ENCODE measurements at places on chromosomes 1 and 21.

DNA sequence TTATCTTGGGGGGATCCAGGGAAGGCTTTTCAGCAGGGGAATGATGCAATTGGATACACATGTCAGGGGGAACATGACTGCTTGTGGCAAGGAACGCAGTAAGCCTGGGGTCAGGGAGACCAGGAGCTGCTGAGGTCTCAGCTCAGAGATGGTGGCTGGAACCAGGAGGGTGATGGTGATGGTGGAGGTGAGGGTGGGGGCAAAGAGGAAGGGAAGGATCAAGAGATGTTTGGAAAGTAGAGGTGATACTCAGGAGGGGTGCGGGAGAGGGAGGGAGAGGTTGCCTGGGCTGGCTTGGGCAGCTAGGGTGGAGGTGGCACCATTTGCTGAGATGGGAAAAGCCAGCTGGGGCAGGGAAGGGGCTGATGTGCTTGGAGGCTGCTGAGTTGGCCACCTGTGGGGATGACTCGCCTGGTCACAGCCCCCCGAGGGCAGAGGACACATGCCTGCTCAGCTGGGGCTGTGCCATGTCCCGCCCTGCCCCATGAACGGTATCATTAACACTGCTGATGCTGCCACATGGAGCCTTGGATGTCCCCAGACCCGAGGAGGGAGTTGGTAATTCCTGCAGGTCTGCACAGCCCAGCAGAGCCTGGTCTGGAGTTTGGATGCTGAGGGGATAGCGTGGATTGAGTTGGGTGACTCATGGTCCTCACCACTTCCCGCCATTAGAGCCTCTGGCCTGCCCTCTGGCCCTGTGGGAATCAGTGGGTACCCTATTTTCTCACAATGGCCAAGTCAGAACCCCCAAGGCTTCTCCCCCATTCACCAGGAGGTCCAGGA lies 6.3 kb upstream of the PADI1 start:
- DNase-seq = no peak

DNA sequence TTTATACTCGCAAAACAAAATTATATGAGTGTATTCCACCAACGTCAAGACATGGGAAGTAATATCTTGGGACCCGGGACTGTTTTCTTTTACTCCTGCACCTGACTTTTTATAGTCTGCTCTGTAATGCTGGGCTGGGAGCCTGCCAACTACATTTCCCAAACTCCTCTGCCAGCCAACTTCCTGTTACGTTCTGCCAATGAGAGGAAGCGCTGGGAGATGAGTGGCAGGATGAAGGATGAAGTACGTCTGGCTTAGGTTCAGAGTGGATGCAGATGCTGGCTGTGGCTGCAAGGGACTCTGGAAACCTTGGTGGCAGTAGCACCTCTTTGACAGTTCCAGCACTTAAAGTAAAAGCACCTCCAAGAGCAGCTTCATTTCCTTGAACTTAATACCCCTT lies 59.6 kb downstream of the USP24 start:
- no peak for DNase-seq

- no peak for DNase-seq
Observed at GRCh38 chr1:7251454-7251800, 466.2 kb downstream of the CAMTA1 start.

- no peak for DNase-seq
Observed at GRCh38 chr1:116785006-116785405, 30.8 kb downstream of the CD2 start.
